ENCODE measurements at places on chromosomes 13 and 19. TPM values are rescaled to one million over a fixed set of nuclear protein-coding genes. Genes with fewer than 3 reads are reported as not detected.

DNA sequence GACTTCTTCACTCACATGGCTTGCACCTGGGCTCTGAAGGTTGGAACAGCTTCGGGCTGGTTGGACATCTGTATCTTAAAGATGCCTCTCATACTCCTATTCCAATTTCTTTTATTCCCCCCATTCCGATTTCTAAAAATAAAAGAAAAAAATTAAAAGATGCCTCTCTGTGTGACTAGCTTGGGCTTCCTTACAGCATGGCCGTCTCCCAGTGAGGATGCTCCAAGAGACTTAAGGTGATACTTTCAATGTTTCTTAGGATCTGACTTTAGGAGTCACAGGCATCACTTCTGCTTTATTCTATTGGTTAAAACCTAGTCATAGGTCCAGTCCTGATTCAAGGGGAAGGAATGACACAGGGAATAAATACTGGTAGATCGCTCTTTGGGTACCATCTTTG, 9.9 kb upstream of the SULT2A1 start:
- H3K4me3 ChIP-seq, result no peak overlapping the region
- no peak for DNase-seq
- no peak overlapping the region for H3K27ac ChIP-seq
- peaks cover 3% of the 10 kb centered on the region for H3K4me1 ChIP-seq
- no peaks in the 10 kb centered on the region for H3K27me3 ChIP-seq
- H3K36me3 ChIP-seq, result no peaks in the 10 kb centered on the region

GRCh38 chr13:112916296-112916695, 52.7 kb upstream of the MCF2L start:
- H3K27ac ChIP-seq, result no peak overlapping the region
- H3K27me3 ChIP-seq, result no peaks in the 10 kb centered on the region
- H3K36me3 ChIP-seq, result no peaks in the 10 kb centered on the region
- no peaks in the 10 kb centered on the region for H3K4me1 ChIP-seq
- no peak for DNase-seq

- no peak overlapping the region for H3K4me3 ChIP-seq
- no peaks in the 10 kb centered on the region for H3K4me1 ChIP-seq
- no peak for DNase-seq
Measured at GRCh38 chr19:58014141-58014540, 11.5 kb upstream of the ZNF606 start.

DNA sequence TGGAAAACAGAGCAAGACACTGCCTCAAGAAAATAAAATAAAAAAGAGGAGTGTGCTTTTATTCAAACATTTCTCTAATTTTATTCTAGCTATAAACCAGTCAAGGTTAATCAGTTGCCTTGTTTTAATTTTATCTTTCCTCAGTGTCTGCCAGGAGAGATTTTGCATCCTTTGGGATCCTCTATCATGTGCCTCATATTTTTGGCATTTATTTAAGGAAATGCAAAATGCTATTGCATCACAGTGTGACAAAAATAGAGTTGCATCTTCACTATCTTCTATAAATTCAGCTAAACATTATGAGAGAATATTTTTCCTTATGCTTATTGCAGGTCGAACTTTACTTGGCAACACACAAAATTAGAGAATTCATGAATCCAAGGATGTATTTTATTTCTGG, 639.0 kb upstream of the KLF12 start:
- no peaks in the 10 kb centered on the region for H3K27me3 ChIP-seq
- H3K27ac ChIP-seq, result no peak overlapping the region
- H3K4me3 ChIP-seq, result no peak overlapping the region
- H3K4me1 ChIP-seq, result no peaks in the 10 kb centered on the region

DNA sequence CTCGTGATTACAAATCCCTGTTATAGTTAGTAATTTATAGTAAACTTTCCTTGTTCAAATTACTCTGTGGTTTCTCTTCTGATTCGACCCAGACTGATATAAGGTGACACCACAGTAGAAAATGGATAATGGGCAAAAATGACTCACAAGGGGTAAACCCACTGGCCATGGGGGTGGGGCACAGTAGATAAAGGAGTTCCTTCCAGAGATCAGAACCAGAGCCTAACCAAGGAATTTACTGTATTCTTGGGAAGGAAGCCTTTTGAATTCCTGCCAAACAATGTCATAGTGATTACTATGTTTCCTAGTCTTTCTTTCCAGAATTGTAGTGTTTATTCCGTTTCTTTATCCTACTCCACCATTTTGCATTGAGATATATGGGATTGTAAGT, 21.9 kb downstream of the MIR17HG start:
- no peak for DNase-seq
- no peak overlapping the region for H3K4me3 ChIP-seq
- H3K27me3 ChIP-seq, result no peaks in the 10 kb centered on the region
- H3K36me3 ChIP-seq, result no peaks in the 10 kb centered on the region

DNA sequence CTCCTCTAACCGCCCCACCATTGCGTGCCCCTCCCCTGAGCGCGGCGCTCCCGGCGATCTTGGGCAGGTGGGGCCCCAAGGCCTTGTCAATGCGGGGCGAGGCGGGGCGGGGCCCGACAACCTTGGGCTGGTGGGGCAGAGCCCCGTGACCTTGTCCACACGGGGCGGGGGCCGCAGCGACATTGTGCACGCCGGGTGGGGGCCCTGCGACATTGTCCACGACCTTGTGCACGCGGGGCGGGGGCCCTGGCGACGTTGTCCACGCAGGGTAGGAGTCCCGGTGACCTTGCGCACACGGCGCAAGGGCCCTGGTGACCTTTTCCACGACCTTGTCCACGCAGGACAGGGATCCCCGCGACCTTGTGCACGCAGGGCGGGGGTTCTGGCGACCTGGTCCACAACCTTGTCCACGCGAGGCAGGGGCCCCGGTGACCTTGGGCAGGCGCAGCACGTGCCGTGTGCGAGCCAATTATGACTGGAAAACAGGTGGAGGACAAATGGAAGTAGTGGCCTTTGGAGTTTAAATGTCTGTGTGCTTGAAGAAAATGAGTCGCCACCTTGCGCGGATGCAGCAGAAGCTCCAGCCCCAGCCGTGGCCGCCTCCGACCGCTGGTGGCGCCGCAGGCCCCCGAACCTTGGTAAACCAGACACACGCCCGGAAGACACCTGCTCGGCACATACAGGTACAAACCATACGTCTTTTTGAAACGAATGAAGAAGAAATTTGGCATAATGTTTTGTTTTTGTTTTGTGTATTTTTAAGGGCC, 62.6 kb downstream of the LATS2 start:
- DNase-seq, result no peak
- H3K4me3 ChIP-seq, result no peak overlapping the region
- H3K4me1 ChIP-seq, result no peaks in the 10 kb centered on the region
- H3K27me3 ChIP-seq, result no peaks in the 10 kb centered on the region

DNA sequence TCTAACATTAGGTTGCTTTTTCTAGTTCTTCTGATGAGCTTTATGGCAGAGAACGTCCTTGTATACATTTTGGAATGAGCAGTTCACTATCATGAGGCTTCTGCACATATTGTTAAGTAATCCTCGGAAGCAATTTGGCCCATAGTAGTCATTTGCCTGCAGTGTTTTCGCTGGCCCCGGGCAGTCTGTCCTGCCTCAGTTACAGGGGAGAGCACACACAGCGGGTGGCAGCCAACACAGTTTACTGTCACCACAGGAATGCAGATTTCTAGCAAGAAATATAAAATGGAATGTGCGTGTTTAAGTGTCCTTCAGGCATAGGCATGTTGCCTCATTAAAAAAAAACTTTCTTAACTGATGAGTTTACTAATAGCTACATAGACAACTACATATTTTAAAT, 71.5 kb upstream of the GJB6 start:
- no peaks in the 10 kb centered on the region for H3K36me3 ChIP-seq
- no peaks in the 10 kb centered on the region for H3K4me1 ChIP-seq
- H3K27ac ChIP-seq, result no peak overlapping the region
- H3K27me3 ChIP-seq, result peaks cover 28% of the 10 kb centered on the region
- no peak overlapping the region for H3K4me3 ChIP-seq

DNA sequence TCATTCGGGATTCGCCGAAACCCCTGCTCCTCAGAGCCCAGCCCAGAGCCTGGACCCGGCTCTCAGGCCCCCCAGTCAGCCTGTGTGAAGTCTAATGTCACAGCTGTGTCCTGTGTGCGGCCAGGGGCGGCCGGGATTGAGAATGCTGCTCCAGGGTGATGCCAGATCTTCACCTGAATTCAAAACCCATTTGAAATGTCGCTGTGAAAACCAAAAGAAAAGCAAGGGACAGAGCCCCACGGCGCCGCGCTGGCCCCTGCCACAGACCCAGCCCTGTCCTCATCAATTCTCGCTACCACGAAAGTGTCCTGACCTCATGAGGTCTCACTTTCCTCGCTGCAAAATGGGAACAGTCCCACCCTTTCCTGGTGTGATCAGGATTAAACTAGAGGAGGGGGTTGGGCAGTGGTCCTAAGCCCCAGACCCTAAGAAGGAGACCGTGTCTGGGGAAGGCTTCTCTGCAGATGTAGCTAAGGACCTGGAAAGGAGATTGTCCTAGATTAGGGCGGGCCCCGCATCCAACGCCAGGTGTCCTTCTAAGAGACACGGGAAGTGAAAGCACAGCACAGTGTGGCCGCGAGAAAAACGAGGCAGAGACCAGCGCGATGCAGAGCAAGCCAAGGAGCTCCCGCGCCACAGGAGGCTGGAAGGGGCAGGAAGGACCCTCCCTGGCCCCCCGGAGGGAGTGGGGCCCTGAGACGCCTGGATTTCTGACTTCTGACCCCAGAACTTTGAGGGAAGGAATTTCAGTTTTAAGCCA, 34.0 kb upstream of the SPACA7 start:
- DNase-seq, result no peak
- no peak overlapping the region for H3K4me3 ChIP-seq
- H3K36me3 ChIP-seq, result no peaks in the 10 kb centered on the region
- peaks cover 24% of the 10 kb centered on the region for H3K27me3 ChIP-seq
- H3K27ac ChIP-seq, result no peak overlapping the region
- H3K4me1 ChIP-seq, result no peaks in the 10 kb centered on the region

- no peak overlapping the region for H3K27ac ChIP-seq
- H3K36me3 ChIP-seq, result no peaks in the 10 kb centered on the region
- no peak for DNase-seq
Measured at GRCh38 chr13:25699600-25699999, 327.8 kb downstream of the ATP8A2 start.

GRCh38 chr19:3615524-3616135, 9.0 kb upstream of the TBXA2R start:
- DNase-seq, result no peak
- no peak overlapping the region for H3K4me3 ChIP-seq
- H3K36me3 ChIP-seq, result no peaks in the 10 kb centered on the region
- no peak overlapping the region for H3K27ac ChIP-seq

DNA sequence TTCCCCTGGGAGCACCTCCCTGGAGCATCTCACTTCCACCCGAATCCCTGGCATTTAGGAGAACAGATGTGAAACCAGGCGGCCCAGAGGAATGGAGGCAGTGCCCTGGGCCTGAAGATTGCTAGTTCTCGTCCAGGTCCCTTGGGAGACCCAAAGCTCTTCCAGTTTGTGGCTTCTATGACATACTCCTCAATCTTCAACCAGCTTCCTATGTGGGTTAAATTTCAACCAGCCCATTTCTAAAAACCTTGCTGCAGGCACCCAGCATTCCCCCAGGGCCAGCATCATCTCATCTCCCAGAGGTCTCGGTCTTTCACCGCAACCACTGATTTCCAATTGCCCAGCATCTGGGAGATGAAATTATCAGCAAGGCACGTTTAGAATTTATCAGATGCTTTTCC, 46.0 kb upstream of the STK24 start:
- H3K4me1 ChIP-seq, result no peaks in the 10 kb centered on the region
- H3K27me3 ChIP-seq, result no peaks in the 10 kb centered on the region
- H3K4me3 ChIP-seq, result no peak overlapping the region
- H3K36me3 ChIP-seq, result no peaks in the 10 kb centered on the region
- no peak for DNase-seq
- no peak overlapping the region for H3K27ac ChIP-seq

- no peaks in the 10 kb centered on the region for H3K4me1 ChIP-seq
- DNase-seq, result no peak
- H3K4me3 ChIP-seq, result no peak overlapping the region
Measured at GRCh38 chr13:36450534-36450933, 18.2 kb downstream of the CCNA1 start.

- no peak overlapping the region for H3K27ac ChIP-seq
- no peak overlapping the region for H3K4me3 ChIP-seq
- H3K36me3 ChIP-seq, result no peaks in the 10 kb centered on the region
- peaks cover 6% of the 10 kb centered on the region for H3K4me1 ChIP-seq
- no peak for DNase-seq
Measured at GRCh38 chr13:42571895-42572294, 2.1 kb upstream of the TNFSF11 start.

DNA sequence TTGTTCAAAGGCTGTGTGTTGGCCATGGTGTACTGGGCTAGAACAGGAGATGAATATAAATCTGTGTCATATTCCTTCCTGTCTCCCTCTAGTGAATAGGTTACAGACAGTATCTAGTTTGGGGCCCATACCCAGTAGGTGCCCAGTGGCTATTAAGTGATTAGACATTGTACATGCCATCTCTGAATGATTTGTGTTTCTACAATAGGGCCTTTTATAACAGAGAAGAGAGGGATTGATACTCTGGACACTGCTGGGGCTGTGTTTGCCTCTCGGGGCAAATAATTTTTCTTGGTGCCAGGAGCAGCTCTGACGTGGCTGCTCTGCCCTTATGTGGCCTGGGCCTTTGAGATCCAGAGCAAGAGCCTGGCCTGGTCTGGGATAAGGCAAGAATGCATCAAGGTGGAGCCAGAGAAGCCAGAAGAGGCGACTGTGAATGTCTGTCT, 403.1 kb downstream of the SPRY2 start:
- no peaks in the 10 kb centered on the region for H3K27me3 ChIP-seq
- H3K36me3 ChIP-seq, result no peaks in the 10 kb centered on the region
- no peak overlapping the region for H3K4me3 ChIP-seq
- H3K4me1 ChIP-seq, result no peaks in the 10 kb centered on the region

DNA sequence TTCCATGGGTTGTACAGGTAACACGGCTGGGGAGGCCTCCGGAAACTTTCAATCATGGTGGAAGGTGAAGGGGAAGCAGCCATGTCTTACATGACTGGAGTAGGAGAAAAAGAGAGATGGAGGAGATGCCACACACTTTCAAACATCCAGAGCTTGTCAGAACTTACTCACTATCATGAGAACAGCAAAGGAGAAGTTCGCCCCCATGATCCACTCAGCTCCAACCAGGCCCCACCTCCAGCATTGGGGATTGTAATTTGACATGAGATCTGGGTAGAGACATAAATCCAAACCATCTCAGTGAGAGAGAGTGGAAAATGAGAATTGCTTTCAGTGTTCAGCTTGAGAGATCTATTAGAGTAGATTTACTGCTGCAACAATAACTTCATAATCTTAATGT, 210.9 kb downstream of the NDFIP2 start:
- H3K27me3 ChIP-seq, result no peaks in the 10 kb centered on the region
- no peak overlapping the region for H3K27ac ChIP-seq
- no peak overlapping the region for H3K4me3 ChIP-seq
- no peaks in the 10 kb centered on the region for H3K36me3 ChIP-seq

HNRNPL gene
- total RNA-seq, result 200 TPM

TPGS1 gene
- total RNA-seq, result 103 TPM

DNAAF3 gene
- total RNA-seq, result 0.41 TPM

THSD8 gene
- not detected for total RNA-seq

LRRC4B gene
- total RNA-seq, result 0.82 TPM

CDC16 gene
- total RNA-seq, result 34.8 TPM

UGGT2 gene
- 148 TPM for total RNA-seq

CCDC122 gene
- 9.5 TPM for total RNA-seq

Measured in transverse colon (tissue), 4 donors.